D721Med (cell line): ENCODE measurements at places on chromosomes 12 and 14.

DNA sequence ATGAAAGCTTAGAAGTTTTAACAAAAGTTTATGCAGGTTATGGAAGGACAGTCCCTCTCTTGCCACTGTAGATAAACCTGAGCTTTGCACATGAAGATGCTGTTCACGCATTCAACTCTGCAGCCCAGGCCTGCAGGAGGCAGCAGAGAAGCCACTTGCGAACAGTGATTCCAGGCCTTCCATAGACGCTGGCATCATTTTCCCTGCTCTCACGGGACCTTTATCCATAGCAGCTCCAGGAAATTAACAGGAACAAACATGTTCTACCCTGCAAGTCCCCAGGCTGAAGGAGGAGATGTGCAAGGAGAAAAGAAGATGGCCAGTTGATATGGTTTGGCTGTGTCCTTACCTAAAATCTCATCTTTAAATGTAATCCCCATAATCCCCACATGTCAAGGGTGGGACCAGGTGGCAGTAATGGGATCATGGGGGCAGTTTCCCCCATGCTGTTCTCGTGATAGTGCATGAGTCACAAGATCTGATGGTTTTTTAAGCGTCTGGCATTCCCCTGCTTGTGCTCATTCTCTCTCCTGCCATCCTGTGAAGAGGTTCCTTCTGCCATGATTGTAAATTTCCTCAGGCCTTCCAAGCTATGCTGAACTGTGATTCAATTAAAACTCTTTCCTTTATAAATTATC, 2.0 kb downstream of the ERP27 start:
- no peak for DNase-seq

- no peak for DNase-seq
Measured at GRCh38 chr12:26712892-26713291, 120.1 kb downstream of the ITPR2 start.

DNA sequence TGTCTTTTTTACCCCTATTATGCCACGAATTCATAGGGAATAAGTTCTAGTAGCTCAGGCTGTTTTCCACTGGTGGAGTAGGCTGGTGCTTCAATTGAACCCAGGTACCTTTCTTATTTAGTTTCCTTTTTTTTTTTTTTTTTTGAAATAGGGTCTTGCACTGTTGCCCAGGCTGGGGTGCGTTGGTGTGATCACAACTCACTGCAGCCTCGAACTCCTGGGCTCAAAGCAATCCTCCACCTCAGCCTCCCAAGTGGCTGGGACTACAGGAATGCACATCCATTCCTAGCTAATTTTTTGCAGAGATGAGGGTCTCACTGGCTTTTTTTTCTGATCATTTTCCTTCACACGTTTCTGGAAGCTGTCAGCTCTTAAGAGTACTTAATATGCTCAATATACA, 2.7 kb downstream of the CREBL2 start:
- DNase-seq: no peak

DNA sequence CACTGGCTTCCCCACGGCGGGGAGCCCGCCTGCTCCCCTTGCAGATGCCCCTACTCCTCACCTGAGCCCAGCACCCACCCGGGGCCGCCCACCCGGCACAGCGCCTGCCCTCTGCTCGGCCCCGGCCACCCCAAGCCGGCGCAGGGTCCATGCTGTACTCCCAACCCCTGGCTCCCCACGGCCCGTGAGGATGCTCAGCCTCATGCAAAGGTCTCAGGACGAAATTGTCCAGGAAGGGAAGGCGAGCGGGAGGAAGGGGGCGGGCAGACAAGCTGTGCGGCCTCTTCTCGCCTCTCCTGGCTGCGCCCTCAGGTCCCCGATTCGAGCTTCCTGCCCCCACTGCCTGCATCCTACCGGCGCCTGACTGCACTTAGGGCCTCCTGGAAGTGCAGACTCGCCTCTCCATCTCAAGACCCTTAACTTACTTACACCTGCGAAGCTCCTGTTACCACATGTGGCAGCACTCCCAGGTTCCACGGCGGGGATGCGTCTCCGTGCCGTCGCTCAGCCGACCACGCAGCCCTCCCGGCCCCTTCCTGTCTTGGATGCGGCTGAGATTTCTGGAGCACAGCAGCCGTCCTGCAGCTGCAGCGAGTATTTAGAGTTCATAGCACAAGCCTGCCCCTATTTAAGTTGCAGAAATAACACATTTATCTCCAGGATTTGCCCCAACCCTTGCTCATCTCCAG, 18.0 kb downstream of the LRCOL1 start:
- no peak for DNase-seq

- DNase-seq: no peak
Measured at GRCh38 chr12:91482231-91482630, 299.6 kb upstream of the DCN start.

DNA sequence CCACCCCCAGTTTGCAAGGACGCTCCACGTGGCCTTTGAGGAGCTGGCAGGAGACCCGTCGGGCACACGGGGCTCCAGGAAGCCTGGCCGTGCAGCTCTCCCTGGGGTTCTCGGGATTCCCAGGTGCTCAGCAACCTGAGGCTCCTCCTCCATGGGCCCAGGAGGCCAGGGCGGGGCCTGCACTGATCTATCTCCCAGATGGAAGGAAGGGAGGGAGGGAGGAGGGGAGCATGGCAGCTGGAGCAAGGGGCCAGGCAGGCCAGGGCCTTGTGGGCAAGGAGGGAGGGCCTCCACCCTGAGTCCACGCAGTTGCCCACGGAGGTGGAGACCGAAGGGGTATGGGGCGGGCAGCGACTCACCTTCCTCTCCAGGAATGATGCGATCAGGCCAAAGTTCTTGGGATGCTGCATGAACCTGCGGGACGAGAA, 127.3 kb downstream of the RFLNA start:
- peak; percentile 96 for DNase-seq
